ENCODE measurements at places on chromosomes 4 and X.

DNA sequence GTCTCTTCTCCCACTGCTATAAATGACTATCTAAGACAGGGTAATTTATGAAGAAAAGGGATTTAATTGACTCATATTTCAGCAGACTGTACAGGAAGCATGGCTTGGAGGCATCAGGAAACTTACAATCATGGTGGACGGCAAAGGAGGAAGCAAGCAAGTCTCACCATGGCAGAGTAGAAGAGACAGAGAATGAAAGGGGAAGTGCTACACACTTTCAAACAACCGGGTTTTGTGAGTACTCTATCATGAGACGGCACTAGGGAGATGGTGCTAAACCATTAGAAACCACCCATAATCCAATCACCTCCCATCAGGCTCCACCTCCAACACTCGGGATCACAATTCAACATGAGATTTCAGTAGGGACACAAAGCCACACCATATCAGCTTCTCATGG lies 11.1 kb downstream of the UBE2NL start:
- DNase-seq = no peak

- no peak for DNase-seq
These were observed 26.3 kb upstream of the PDS5A start for GRCh38 chr4:40003986-40004385.

- DNase-seq = no peak
These were observed 68.8 kb upstream of the PPP1R2C start for GRCh38 chrX:42846741-42847140.

DNA sequence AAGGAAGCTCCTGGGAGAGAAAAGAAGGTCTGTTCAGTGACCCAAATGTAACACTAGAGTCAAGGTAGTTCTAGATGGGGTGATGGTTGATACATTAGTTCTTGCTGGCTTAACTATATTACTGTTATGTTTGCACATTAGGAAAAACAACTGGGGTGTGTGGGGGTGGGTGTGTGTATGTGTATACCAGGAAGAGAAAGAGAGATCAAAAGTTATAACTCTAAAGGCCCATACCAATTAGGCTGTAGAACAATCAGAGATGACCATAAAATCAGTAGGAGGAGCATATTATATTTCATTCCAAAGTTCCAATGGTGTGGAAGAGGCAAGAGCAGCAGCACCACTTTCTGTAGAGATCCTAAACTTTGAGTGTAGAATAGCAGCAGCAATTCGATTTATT lies 134.7 kb upstream of the FMR1 start:
- DNase-seq = no peak

DNA sequence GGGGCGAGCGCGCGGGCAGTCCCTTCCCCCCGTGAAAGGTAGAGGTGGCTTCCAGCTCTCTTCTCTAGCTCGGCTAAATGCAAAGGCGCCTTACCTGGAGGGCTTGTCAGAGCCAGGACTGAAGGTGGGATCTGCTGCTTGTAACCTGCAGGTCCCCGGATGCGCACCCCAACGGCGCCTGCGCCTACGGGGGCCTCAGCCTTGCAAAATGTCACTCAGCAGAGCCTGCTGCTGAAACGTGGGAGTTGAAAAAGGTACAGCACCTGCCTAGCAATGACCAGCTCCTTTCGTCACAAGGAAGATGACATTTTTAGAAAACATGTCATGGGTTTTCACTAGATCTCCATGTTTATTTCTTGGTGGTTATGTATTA lies 583 bp downstream of the ABHD18 start:
- DNase-seq = no peak

GRCh38 chrX:54721424-54721823 lies 76.6 kb downstream of the ITIH6 start:
- DNase-seq = no peak

DNA sequence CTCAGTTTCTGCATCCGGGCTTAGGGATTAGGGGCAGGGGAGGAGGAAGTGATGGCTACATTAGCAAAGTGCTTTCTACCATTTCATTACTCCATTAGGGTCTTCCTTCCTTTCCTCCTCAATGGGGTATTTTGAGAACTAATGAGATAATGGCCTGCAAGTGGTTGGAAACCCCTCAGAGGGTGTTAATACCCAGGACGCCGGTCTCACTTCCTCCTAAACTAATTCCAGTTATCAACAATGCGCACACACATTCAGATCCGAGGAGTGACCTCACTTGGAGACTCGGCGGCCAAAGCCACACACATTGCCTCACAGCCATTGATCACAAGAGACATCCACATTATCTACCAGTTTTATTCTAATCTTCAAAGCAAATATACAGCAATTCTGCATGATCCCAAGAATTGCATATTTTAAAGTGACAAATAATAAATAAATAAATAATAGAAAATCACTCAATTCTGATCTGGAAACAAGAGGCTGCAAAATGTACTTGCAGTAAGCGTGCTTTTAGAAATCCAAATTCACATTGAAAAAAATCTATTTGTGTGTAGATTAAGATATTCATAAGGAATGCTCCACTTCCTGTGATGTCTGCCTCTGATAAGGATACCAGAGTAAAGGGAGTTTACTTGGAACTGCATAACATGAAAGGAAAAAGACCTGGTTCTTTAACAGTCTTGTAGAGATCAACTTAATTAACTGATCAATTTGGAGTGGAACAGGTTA lies 329.1 kb downstream of the FBXW7 start:
- DNase-seq = no peak

GRCh38 chr4:124883632-124884031 lies 171.1 kb upstream of the ANKRD50 start:
- no peak for DNase-seq

DNA sequence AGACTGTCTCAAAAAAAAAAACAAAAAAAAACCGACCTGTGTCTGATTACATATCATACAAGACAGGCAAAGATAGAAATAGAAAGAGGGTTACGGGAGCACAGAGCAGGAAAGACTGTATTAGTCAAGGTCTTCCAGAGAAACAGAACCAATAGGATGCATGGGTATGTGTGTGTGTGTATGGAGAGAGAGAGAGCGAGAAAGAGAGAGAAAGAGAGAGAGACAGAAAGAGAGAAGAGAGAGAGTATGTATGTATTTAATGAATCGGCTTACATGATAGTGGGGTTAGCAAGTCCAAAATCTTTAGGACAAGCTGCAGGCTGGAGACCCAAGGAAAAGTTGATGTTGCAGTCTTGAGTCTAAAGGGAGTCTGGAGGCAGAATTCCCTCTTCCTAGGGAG lies 7.5 kb upstream of the DDX3X start:
- no peak for DNase-seq

DNA sequence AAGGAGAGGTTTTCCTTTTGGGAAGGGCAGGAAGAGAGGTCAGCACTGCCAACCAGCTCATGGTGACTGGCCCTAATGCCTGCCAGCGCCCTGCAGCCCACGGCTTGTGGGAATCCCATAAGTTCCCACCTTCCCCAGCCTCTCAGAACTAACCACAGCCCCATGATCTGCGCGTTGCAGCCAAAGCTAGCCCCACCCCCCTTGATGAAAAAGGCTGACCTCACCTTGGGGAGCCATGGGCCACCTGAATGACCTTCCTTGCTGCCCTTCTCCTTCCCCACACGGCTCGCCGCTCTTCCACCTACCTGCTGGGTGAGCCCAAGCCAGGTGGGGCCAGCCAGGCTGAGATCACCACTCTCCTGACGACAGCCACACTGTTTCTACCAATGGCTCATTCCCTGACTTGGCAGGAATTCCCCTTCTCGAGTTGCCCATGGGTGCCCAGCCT lies 3.9 kb upstream of the ELF4 start:
- DNase-seq = no peak

GRCh38 chr4:72564789-72565188 lies 4.2 kb downstream of the ADAMTS3 start:
- no peak for DNase-seq

GRCh38 chr4:105950701-105951100 lies 55.4 kb downstream of the NPNT start:
- DNase-seq = no peak

GRCh38 chrX:24025741-24026403 lies 1.1 kb downstream of the KLHL15 start:
- no peak for DNase-seq

GRCh38 chr4:157727163-157727562 lies 445.7 kb downstream of the GASK1B start:
- no peak for DNase-seq

DNA sequence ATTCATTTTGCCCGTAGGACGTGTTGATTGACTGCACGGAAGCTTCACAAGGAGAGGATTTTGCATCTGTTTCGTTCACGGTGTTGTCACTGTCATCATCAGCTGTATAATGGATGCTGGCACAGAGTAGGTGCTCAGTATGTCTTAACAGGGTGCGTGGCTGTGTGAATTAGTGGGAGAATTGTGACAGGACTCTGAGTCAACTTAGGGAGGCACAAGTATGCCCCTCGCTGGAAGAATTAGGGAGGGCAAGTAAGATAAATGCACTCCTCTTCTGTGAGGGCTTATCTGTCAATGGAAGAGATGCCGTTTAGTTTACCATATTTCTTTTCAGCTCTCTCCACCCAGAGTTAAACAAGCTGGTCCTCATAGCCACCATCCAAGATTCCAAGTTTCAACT lies 107.2 kb downstream of the TRIML1 start:
- DNase-seq = no peak

All from GOT3 (cell line).